Body of pancreas (tissue), 4 donors: ENCODE measurements at places on chromosomes 5 and 9. TPM values are rescaled to one million over a fixed set of nuclear protein-coding genes. Genes with fewer than 3 reads are reported as not detected.

GRCh38 chr5:80078921-80079320 is 43.8 kb downstream of the THBS4 start:
- no peak for DNase-seq
- H3K27me3 ChIP-seq = no peaks in the 10 kb centered on the region
- no peak overlapping the region for H3K27ac ChIP-seq
- no peak overlapping the region for H3K4me3 ChIP-seq

GRCh38 chr5:107857785-107858184 is 187.0 kb upstream of the EFNA5 start:
- no peaks in the 10 kb centered on the region for H3K4me1 ChIP-seq
- H3K27me3 ChIP-seq = no peaks in the 10 kb centered on the region
- DNase-seq = no peak
- H3K27ac ChIP-seq = no peak overlapping the region
- no peak overlapping the region for H3K4me3 ChIP-seq

DNA sequence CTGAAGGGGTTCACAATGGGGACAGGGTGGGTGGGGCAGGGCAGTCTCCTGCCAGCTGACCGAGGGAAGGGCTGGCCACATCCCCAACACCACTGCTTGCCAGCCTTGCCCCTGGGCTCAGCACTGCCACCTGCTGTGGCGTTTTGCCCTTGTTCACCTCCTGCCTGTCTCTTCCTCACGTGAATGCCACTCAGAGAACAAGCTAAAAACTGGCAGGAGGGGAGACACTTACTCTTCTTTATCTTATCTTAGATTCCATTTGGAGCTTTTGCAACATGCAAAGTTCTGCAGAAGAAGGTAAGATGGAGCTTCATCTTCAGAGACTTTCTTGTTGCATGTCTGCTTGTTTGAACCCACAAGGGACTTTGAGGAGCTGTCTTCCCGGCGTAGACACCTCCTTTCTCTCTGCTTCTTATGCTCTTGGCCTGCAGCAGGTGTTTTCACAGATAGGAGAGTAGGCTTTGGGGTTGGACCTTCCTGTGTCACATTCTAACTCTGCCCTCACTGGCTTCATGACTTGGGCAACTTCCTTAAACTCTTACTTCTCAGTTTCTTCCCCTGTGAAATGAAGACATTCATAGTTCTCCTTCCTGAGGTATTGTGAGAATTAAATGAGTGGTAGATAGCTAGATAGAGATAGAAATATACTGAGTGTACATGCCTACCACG is 4.1 kb downstream of the LRSAM1 start:
- peak; percentile 41 for DNase-seq
- peaks cover 15% of the 10 kb centered on the region for H3K4me1 ChIP-seq
- H3K4me3 ChIP-seq = no peak overlapping the region
- no peaks in the 10 kb centered on the region for H3K36me3 ChIP-seq
- H3K27me3 ChIP-seq = no peaks in the 10 kb centered on the region

- no peaks in the 10 kb centered on the region for H3K36me3 ChIP-seq
- peak overlapping the region; percentile 52 for H3K27ac ChIP-seq
- peak; percentile 88 for DNase-seq
- H3K4me1 ChIP-seq = peaks cover 80% of the 10 kb centered on the region
- H3K27me3 ChIP-seq = no peaks in the 10 kb centered on the region
Observed at GRCh38 chr9:93582115-93582514, 5.7 kb downstream of the PHF2 start.

DNA sequence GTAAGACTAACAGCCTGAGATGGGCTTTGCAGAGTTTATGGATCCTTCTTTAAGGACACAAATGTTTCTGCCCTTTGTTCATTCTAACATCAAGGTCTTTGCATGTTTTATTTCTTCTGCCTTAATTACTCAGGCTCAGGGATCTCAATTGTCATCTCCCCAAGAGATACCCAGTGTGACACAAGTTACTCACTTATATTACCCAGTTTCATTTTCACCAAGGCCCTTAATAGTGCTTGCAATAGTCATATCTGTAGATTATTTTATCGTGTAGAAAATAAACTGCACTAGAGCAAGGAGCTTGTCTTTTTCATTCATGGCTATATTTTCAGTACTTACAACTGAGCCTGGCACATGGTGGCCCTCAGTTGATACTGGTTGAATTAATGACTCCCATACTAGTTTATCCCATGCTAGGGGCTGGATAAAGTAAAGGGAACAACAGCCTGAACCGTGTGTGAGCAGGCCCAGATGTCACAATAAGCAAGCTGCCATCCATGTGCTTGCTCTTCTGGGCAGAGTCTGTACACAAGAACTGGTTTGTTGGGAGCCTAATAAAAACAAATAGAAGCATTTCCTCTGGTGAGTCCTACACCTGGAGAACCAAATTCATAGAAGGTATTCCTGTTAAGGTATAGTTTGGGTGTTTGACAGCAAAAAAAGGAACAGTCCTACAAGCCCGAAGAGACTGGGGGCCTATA is 112.5 kb upstream of the CD180 start:
- no peaks in the 10 kb centered on the region for H3K27me3 ChIP-seq
- H3K27ac ChIP-seq = no peak overlapping the region
- H3K4me1 ChIP-seq = no peaks in the 10 kb centered on the region
- H3K36me3 ChIP-seq = no peaks in the 10 kb centered on the region

The AFAP1L1 gene
- total RNA-seq = 5.9 TPM
